NCI-H2081 treated with DMSO at 0.1 percent for 48 hours (cell line): ENCODE measurements at places on chromosomes 13 and 19.

DNA sequence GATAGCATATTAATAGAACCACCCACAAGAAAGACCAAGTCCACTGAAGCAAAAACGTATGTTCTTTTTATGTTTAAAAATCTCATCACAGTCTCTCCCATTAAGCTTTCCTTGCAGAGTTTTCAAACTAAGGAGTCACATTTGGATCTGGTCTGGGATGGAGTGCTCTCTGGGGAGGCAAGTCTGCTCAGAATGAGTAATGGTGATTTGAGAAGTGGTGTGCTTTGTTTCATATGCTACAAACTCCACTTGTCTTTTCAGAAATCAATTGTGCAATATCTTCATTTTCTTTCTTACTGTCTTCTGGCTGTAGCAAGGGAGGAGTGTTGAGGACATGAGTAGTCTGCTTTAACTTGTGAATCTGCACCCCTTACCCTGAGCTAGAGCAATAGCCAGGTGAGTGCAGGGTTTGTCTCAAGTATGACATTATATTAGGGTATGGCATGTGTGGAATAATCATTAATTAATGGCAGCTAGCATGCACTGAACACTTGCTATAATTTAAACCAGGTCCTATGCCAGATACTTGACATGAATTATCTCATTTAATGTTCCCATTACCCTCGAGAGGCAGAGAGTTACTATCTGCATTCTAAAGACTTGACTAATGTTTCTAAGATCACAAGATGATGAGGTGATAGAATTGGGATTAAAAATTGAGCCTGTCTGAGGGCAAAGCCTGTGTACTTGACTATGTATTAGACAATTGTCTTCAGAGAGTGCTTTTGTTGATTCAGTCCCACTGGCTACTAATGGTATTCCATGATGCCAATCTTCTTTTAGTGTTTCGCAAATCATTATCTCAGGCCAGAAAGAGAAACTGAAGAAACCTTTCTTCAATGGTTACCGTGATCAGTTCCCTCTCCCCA is 171.8 kb downstream of the GPC6 start:
- DNase-seq, result no peak

GRCh38 chr13:34414616-34415015 is 527.5 kb upstream of the NBEA start:
- DNase-seq, result no peak

GRCh38 chr13:51584731-51585672 is 740 bp downstream of the WDFY2 start:
- no peak for DNase-seq

DNA sequence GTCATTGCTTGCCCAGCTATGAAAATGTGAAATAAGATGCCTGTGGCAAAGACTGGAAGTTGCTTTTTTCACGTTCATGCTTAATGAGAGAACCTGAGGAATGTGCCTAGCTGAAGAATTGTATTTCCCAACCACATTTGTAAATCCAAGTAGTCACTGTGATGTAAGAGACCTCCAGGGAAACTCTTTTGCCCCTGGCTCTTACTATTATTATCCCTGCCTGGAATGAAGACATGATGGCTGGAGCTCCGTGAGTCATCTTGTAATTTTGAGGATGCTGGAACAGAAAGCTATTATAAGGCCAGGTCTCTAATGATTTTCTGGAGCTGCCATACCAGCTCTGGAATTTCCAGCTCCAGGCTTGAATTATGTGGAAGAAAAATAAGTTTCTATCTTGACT is 894.3 kb downstream of the DIAPH3 start:
- no peak for DNase-seq

GRCh38 chr13:31485183-31485582 is 254.1 kb upstream of the RXFP2 start:
- DNase-seq, result no peak
